Right forelimb (tissue), 1 donor: ENCODE measurements at places on chromosomes 2 and 18.

- DNase-seq = no peak
Observed at GRCh38 chr2:111216811-111217652, 96.3 kb downstream of the BCL2L11 start.

GRCh38 chr2:120990451-120990871 lies 254.8 kb downstream of the GLI2 start:
- DNase-seq = peak; percentile 17

DNA sequence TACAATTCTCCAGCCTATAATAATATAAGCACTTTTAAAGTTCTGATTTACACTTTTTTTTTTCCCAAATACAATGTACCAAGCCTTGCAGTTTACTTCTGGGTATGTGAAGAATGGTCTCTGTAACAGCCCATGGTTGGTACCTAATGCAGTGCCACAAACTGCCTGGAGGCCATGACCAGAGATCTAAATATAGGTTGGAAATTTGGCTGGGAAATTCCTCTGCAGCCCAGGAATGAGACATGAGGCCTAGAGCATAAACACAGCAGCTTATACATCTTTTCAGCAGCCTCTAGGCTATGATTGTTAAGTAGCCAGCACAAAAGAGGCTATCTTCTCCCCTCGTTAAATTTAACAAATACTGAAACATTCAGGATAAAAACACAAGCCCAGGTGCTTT lies 432.0 kb upstream of the FAM98A start:
- no peak for DNase-seq

DNA sequence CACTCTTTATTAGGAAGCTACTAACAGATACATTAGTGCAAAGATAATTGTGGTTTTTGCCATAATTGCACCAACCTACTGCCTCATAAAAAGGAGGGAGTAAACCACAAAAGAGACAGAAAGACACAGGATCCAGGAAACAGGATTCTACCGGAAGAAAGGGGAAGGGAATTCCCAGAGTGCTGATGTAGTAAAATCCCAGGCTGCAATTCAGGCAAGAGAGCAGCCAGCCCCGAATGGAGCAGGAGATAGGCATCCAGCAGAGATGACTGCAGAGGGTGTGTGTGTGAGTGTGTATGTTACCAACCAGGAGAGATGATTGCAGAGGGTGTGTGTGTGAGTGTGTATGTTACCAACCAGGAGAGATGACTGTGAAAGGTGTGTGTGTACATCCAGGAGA lies 84.4 kb downstream of the KCNS3 start:
- DNase-seq = no peak

GRCh38 chr2:144032566-144032965 lies 487.4 kb downstream of the ZEB2 start:
- no peak for DNase-seq

DNA sequence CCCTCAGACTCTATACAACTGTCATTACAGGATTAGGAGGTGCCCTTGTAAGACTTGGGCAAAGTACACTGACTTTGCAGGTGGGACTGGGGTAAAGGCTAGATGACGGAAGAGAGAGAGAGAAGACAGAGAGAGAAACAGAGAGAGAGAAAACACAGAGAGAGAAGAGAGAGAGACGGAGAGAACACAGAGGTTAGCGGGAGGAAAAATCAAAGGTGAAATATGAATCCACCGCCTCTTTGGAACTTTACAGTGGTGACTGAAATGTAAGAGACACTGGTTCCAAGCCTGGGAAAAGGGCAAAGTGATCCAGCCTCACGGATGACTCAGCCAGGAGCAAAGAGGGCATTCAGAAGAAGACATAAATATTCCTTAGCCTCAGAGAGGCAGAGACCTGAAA lies 25.1 kb upstream of the CAB39 start:
- DNase-seq = no peak

DNA sequence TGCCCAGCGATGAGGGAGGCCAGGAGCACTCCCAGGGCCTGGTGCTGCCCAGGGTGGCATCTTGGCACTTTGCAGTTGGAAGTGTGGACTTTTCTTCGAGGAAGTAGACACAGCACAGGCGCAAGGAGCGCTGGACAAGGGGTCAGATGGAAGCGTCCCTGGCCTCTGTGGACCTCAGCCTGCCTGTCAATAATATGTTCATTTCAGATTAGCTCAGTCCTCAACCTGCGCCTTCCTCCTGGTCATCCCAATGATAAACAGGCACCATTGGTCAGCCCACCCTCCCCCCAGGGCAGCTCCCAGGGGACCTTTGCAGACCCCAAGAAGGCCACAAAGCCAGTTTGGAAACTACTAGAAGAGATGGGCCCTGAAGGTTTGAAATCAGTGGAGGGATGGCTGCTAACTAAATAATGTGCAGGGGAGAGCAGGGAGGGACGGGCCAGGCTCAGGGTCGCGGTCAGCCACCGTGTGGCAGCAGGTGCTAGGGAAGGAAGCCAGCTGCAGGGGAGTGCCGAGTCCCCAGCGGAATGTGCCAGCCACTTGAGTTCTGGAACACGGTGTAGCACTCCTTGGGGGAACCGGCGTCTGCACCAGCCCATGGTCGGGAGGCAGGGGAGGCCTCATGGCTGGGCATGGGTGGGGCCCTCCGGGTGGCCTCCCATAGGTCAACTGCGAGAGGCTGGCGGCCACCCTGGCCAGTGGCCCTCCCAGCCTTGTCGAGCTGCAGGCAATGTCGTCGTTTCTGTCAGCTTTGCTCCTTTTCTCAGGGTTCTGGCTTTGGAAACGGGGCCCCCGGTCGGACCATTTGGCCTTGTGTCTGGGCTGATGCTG lies 59.9 kb downstream of the ADI1 start:
- DNase-seq = no peak

DNA sequence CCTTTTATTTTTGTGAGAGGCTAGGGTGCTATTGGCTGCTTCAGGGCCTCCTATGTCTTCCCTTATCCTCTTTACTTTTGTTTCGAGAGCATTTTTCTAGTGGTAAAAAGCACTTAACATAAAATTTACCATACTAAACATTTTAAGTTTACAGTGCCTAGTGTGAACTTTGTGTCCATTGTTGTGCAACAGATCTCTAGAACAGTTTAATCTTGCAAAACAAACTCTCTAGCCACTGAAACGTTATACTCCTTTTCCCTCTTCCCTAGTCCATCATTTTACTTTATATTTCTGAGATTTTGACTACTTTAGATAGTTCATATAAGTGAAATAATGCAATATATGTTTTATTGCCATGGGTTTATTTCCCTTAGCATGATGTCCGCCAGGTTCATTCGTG lies 580.6 kb downstream of the THSD7B start:
- no peak for DNase-seq

- no peak for DNase-seq
Observed at GRCh38 chr2:9690252-9690651, 59.5 kb upstream of the YWHAQ start.

DNA sequence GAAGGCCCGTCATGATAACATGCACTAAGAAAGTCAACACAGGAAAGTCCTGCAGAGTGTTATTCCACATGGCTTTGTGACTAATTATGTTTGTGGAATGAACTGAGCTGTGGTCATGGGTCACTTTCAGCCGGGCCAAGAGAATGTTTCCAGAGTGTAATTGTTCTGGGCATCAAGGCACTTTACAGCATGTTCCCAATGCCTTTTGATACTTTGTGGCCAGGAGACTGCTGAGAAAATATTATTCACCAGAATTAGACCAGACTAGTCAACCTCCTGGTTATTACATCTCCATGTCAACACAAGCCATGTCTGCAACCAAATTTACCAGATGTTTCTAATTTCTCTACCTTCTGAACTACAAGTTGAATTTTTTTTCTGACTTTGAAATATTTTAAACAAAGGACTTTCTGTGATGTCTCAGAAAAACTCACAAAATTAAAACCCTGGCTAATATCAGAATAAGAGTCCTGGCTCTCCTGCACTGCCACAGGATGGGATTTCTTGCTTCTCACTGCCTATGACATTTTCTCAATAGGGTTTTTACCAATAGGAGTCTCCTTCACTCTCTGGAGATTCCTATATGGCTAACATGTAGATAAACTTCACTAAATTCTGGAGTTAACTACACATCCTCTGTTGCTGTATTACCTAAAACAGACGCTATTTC lies 90.6 kb upstream of the WDR75 start:
- DNase-seq = no peak

GRCh38 chr2:200397785-200398184 lies 91.3 kb downstream of the SPATS2L start:
- DNase-seq = no peak

- no peak for DNase-seq
Observed at GRCh38 chr2:47735136-47735869, 47.6 kb upstream of the MSH6 start.

GRCh38 chr2:114167799-114168198 lies 274.6 kb upstream of the DPP10 start:
- no peak for DNase-seq

GRCh38 chr18:69123421-69123820 lies 277.3 kb upstream of the DOK6 start:
- no peak for DNase-seq

DNA sequence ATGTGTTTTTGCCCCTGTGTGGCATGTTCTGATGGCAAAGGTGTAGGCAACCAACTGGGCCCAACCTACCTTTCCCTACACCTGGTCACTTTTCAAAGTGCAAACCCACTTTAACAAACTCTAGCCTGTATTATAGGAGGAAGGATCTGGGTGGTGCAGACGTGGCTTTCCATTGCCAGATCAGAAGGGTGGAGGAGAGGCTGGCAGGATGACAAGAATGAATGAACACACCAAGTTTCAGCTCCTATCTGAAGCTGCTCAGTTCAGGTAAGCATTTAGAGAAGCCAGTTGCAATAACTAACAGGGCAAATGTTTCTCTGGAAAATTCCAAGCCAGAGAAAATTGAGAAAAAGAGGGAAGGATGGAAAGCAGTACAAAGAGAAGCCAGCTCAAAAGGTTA lies 707 bp upstream of the SERPINB7 start:
- no peak for DNase-seq

- no peak for DNase-seq
Observed at GRCh38 chr2:241774419-241775222, 2.0 kb upstream of the GAL3ST2 start.

GRCh38 chr18:8177330-8178016 lies 431.8 kb upstream of the RAB12 start:
- DNase-seq = no peak
